GM23338 (cell line): ENCODE measurements at places on chromosomes 2 and 18. TPM values are rescaled to one million over a fixed set of nuclear protein-coding genes. Genes with fewer than 3 reads are reported as not detected.
A peak's percentile ranks its signal among the peaks of the same experiment; 100 is the strongest.

The IL1RL1 gene
- total RNA-seq = not detected in 2 replicates

The CRYGC gene
- total RNA-seq = not detected in 2 replicates

DNA sequence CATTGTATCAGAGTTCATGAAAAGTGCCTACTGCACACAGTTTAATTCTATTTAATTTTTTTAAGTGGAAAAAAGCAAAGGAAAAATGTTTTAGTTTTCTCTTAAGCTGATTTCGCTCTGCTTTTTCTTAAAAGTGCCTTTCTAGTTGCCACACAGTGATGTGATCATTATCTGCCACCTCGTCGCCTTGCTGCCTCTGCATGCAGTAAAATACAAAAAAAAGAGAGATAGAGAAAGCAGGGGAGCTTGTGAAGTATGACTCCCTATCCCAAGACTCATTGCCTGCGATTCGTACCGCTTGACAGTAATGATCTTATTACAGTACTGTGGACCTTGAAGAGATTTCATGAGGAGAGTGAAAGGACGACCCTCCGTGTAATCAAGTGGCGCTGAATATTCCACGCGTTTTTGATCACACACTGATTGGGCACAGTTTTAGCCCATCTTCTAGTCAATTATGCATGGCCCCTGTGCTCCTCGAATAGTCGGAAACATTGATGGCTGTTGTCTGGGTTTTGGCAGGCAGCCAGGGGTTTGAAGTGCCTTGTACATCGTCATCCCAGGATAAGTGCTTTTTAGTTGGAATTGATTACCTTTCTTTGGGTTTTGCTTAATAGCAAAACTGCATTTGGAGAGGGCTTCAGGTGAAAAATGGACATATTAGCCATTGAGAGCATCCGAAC lies 188.3 kb downstream of the GBX2 start:
- no peak for DNase-seq

DNA sequence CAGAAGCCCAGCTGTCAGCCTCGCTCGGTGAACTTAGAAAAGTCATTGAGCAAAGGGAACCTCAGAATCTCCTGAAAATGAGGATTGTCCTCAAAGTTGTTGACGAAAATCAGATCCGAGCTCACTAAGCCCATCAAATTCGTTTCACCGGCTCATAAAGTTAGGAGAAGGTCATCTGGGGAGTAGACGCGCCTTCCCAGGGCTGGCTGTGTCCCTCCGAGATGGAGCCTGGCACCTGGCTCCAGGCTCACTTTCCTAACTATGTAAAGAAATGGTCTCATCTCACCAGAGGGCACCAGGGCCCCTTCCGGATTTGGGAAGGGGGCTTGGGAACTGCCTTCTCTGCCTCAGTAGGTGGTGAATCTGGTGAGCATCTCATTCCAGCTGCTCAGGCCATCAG lies 145.5 kb downstream of the PXDN start:
- DNase-seq = no peak

The HOXD13 gene
- total RNA-seq = 0.47 TPM in 1 of 2 replicates, not detected in the other

The TMEFF2 gene
- total RNA-seq = 1.5 and 2.2 TPM in 2 replicates

GRCh38 chr2:102251042-102251848 lies 60.1 kb upstream of the IL1RL1 start:
- peak; percentile 83 for DNase-seq

DNA sequence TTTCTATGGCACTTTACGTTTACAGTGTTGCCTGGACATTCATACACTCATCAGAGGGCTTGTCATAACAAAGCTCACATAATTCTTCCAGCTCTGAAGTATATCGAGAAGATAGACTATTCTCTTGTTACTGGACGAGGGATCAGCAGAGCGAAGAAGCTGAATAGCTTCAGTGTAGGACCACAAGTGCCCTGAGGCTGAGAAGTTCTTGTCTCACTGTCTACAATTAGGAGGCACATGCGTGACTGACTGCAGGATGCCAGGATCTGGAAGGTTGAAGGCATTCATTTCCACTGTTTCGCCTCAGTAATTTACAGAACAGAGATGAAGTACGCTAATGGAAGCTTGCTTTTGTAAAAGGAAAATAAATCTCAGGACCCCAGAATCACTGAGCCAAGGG lies 9.6 kb downstream of the SH3YL1 start:
- no peak for DNase-seq

GRCh38 chr2:239726091-239726591 lies 299.0 kb downstream of the NDUFA10 start:
- DNase-seq = no peak

The MC2R gene
- not detected in 2 replicates for total RNA-seq

DNA sequence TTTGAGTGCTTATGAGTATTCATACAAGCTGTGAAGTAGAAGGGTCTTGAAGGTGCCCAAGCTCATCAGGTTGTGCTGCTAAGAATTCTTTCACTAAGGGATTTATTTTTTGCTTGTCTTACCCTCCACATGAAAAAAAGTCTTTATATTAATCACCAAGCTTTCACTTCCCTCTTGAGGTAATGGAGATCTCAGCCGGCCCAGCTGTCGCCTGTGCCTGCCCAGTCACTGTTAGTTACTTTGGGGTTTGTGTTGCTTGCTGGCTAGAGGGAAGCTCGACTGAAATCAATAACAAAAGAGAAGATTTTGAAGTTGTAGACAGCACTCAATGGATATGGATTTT lies 21.9 kb downstream of the MC2R start:
- DNase-seq = no peak

- DNase-seq = no peak
Observed at GRCh38 chr18:35409911-35410310, 32.8 kb upstream of the ZNF396 start.

- no peak for DNase-seq
Observed at GRCh38 chr2:203897544-203897943, 30.0 kb downstream of the CTLA4 start.

DNA sequence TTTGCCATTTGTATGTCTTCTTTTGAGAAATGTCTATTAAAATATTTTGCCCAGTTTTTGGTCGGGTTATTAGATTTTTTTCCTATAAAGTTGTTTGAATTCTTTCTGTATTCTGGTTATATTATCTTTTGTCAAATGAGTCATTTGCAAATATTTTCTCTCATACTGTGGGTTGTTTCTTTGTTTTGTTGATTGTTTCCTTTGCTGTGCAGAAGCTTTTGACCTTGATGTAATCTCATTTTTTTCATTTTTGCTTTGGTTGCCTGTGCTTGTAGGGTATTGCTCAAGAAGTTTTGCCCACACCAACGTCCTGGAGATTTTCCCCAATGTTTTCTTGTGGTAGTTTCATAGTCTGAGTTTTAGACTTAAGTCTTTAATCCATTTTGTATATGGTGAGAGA lies 245.7 kb downstream of the ADCYAP1 start:
- no peak for DNase-seq

- no peak for DNase-seq
Observed at GRCh38 chr2:134508391-134508790, 210.4 kb downstream of the TMEM163 start.

DNA sequence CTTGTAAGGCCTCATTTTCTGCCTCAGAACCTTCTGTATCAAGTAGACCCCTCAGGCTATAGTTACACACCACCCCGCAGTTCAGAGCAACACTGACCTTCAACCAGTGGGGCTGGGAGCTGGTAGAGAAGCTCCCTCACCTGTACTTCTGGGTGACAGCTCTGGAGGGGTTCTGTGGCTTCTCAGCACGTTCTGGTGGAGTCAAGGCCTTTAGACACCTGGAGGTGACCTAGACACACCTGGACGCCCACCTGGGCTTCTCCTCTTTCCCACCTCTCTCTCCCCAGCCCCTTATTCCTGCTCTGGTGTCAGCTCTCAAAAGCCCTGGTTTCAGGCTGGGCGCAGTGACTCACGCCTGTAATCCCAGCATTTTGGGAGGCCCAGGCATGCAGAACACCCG lies 7.3 kb upstream of the CIB4 start:
- DNase-seq = no peak

The SCG2 gene
- 0.31 TPM in 2 replicates for total RNA-seq

GRCh38 chr18:31607384-31607783 lies 15.7 kb downstream of the TTR start:
- no peak for DNase-seq

DNA sequence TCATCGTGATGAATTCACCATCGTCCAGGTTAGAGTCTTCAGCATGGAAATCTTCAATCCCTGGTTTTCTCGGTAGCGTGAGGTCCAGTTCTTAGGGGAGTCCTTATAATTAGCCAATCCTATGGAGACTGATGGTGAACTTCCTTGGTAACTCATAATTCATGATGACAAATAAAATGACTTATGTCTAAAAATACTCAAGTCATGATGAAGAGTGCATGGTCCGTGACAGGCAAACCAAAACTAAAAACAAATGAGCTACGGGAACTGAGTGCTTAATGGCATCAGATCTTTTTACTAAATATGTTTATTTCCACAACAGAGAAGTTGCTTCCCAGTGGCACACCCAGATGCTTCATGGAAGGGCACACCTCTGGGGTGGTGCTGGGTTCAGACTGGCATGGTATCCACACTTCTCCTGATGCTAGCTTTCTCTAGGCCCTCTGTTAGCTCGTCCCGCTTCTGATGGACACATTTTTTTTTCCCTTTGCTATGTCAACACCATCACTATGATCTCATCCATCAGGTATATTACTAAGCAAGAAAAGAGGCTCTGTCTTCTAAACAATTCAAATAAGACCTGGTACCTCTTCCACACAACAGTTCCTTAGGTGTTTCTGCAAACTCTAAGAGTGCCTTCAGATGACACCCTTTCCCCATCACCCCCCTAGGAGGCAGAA lies 92.8 kb upstream of the NEDD4L start:
- DNase-seq = no peak

The CDH19 gene
- 0.03 TPM in 1 of 2 replicates, not detected in the other for total RNA-seq

DNA sequence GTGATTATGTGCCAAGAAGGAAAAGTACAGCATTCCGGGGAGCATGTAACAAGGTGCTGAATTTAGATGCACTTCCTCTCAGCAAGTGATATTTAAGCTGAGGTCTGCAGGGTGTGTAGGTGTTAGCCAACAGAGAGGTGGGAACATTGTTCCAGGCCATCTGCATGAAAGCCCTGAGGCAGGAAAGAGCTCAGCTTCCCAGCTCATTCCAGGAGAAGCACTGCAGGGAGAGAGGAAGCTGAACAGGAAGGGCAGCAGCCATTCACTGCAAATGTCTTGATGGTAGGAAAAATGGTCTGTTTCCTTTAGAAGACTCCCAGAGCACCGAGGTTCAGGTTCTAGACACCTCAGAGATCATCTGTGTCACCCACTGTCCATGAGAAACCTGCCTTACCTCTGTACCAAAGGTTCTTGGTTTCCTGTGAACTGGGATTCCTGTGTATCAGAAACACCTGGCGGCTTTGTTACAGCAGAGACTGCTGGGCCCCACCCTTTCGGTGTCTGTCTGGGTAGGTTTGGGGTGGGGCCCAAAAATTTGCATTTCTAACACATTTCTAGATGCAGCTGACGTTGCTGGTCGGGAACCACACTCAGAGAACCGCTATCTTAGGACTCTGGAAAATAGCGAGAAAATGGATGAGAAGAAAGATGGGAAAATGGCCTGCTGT lies 84.0 kb downstream of the RTN4 start:
- DNase-seq = no peak

DNA sequence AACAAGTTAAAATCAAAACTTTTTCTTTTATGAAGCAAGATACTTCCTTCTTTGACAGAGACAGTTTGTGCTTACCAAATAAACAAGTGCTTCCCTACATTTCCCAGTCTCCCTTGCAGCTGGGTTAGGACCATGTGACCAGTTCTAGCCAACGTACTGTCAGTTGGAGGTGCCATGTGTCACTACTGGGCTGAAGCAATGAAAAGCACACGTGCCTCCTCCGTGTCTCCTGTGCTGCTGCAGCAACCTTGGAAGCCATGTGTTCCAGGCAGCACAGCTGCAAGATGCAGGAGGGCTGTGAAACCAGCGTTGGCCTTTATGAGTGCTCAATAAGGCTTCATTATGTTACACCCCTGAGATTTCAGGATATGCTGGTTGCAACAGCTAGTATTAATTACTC lies 93.2 kb downstream of the DHRS9 start:
- DNase-seq = no peak

DNA sequence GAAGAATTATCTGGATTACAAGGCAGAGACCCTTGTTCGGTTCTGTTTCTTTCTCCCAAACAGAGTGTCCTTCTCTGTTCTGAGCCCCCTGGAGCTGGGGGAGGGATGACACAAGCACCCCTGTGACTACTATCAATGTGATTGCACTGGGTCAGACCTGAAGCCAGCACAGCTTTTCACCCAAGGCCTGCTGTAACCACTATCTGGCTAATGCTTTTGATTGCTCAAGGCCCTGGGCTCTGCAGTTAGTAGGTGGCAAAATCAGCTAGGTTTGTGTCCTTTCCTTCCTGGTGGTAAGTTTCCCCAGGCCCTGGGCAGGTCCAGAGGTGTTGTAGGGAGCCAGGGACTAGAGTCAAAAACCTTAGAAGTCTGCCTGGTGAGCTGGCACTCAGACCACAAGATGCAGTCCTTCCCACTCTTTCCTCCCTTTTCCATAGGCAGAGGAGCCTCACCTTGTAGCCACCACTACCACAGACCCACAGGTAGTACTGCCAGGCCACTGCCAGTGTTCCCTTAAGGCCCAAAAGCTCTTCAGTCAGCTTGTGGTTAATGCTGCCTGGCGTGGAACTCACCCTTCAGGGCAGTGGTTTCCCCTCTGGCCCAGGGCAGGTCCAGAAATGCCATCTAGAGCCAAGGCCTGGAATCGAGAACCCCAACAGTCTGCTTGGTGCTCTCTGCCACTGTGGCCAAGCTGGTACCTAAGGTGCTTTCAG lies 83.0 kb downstream of the FAM117B start:
- peak; percentile 1 for DNase-seq

DNA sequence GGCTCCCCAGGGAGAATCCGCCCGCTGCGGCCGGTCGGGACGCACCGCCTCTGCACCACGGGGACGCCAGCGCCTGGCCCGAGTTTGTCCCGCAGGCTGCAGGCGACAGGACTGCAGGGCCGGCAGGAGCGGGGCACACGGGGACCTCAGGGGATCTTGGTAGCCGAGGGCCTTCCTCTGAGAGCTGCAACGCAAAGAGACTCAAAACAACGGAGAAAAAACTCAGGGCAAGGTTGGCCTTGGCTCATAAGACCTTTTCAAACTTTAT lies 79.7 kb downstream of the ARHGEF4 start:
- DNase-seq = peak; percentile 62

GRCh38 chr2:219527076-219527394 lies 12.8 kb downstream of the ASIC4 start:
- no peak for DNase-seq

GRCh38 chr2:47569658-47570475 lies 166.9 kb downstream of the MSH2 start:
- DNase-seq = peak; percentile 57

GRCh38 chr2:190313880-190314279 lies 5.7 kb downstream of the HIBCH start:
- no peak for DNase-seq

- no peak for DNase-seq
Observed at GRCh38 chr18:76557026-76557575, 62.1 kb upstream of the ZNF516 start.

GRCh38 chr2:215366440-215367032 lies 54.7 kb downstream of the ATIC start:
- no peak for DNase-seq

GRCh38 chr2:83014462-83014861 lies 1444.6 kb downstream of the SUCLG1 start:
- no peak for DNase-seq

The FSIP2 gene
- total RNA-seq = 2.9 and 3.8 TPM in 2 replicates
